Substantia nigra (tissue), 51 donors: ENCODE measurements at places on chromosomes 1 and 21.

- no peak for DNase-seq
Observed at GRCh38 chr1:157477419-157477818, 74.9 kb downstream of the FCRL5 start.

- peak; percentile 81 for DNase-seq
Observed at GRCh38 chr1:58768971-58769808, 14.7 kb downstream of the JUN start.

DNA sequence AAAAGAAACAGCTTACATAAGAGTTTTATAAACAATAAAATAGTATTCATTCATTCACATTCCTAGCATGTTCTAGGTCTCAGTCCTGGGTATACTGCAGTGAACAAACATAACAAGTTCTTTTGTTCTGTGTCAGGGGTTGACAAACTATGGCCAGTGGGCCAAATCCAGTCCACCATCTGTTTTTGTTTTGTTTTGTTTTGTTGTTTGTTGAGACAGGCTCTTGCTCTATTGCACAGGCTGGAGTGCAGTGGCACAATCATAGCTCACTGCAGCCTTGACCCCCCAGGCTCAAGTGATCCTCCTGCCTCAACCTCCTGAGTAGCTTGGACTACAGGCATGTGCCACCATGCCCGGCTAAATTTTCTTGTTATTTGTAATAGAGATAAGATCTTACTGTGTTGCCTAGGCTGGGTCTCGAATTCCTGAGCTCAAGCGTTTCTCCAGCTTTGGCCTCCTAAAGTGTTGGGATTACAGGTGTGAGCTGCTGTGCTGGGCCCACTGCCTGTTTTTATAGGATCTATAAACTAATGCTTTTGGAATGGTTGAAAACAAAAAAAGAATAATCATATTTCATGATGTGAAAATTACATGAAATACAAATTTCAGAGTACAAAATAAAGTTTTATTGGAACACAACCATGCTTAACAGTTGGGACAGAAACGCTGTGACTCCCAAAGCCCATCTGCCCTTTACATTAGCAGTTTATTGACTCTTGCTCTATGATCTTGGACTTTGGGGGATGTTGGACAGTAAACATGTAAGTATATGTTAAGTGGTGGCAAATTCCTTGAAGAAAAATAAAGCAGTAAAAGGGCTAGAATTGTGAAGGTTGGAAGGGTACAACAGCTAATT is 17.9 kb downstream of the CAPZA1 start:
- peak; percentile 14 for DNase-seq

DNA sequence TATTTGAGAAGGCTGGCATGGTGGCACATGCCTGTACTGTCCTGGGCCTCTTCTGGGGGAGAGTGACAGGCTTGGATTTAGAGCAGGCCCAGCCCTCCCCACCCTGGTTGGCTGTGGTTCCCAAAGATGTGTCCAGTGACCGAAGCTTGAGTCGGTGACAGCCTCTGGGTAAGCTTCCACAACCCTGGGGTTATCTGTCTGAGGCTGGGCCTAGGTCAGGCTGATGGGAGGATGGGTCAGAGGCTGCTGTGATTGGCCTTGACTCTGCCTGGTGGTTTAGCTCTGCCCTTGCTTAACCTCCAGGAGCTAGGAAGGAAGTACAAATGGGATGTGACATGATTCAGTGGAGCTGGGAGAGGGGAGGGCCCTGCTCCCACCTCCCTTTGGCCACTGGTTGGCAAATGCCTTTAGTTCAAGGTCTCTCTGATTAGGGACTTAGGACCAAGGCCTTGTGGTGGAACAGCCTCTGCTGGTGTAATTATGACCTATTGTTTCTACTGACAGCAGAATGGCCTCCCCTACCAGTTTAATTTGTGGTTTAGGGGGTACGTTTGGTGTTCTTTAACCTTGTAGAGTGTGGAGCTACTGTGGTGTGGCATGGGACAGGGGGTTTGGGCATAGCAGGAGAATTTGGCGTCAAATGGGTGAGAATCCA is 16.6 kb downstream of the NUDC start:
- no peak for DNase-seq

- no peak for DNase-seq
Observed at GRCh38 chr21:42607102-42607501, 46.3 kb upstream of the PDE9A start.

- no peak for DNase-seq
Observed at GRCh38 chr21:43937891-43938309, 72.9 kb downstream of the AGPAT3 start.

DNA sequence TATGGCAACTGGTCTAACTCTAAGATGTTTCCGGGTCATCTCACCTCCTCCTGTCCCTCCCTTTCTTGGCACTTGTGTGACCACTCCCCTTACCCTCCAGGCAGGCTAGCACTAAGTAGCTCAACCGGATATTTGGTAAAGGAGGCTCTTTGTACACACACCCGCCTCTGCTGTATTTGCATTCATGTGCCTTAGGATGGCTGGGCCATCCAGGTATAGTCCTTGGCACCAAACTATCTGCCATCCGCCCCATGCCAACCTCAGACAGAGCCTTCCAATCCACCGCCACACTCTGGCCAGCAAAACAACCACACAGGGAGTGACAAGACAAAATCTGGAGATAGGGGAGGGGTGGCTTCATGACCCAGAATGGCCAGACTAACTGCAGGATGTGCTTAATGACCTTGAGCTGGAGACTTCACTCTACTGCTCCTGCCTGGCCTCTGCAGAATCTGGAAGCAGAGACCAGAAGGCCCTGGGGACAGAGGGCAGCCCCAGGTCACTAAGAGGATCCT is 59.5 kb downstream of the CDK18 start:
- no peak for DNase-seq

DNA sequence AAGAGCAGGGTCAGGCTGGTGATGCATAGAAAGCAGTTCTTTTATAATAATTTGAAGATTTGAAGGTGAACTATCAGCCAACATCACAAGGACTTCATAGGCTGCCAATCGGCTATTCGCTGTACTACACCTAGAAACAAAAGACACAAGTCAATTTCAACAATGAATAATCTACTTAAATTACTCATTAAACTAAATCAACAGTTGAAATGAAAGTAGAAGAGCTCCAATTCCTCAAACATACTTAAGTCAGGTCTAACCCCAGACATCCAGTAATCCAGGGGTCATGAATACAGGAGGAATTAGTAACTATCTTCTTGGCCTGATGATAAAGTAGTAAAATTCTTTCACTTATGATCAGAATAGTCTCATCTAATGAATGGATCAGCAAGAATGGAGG is 64.5 kb downstream of the PCSK9 start:
- DNase-seq = no peak

DNA sequence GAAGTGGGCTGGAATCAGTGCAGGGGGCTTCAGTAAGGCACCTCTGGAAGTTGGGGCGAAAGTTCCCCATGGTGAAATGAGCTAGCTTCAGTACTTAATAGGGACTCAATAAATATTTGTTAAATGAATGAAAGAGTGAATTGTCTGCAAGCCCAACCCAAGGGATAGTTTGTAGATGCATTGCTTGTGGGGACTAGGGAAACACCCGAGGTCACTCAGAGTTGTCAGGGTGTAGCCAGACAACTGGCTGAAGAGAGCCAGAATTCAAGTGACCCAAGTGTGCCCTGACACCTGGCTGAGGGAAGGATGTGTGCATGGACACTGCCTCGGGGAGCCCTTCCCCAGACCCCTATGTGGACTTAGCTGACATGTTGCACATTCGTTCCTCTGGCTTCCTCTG is 1.3 kb upstream of the SLC26A9 start:
- DNase-seq = no peak

DNA sequence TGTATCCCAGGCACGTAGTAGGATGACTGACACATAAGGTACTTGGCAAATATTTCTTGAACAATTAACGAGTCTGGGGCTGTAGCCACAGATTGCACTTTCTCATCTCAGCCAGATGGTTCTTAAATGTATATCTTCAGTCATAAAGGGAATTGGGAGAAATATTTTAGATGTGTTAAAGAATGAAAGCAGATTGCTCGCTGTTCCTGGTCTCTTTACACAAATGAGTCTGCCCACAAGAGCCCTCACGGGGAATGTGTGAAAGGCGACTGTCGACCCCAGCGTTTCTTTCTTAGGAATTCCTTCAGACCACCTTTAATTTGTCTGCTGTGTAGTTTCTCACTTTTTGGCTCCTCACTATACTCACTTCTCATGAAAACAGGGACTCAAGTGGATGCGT is 725 bp downstream of the MT1HL1 start:
- no peak for DNase-seq

GRCh38 chr1:110788673-110789072 is 84.3 kb upstream of the CD53 start:
- DNase-seq = no peak

- DNase-seq = no peak
Observed at GRCh38 chr1:38097284-38097898, 50.8 kb upstream of the POU3F1 start.

GRCh38 chr1:58714544-58714943 is 14.7 kb upstream of the MYSM1 start:
- DNase-seq = no peak

DNA sequence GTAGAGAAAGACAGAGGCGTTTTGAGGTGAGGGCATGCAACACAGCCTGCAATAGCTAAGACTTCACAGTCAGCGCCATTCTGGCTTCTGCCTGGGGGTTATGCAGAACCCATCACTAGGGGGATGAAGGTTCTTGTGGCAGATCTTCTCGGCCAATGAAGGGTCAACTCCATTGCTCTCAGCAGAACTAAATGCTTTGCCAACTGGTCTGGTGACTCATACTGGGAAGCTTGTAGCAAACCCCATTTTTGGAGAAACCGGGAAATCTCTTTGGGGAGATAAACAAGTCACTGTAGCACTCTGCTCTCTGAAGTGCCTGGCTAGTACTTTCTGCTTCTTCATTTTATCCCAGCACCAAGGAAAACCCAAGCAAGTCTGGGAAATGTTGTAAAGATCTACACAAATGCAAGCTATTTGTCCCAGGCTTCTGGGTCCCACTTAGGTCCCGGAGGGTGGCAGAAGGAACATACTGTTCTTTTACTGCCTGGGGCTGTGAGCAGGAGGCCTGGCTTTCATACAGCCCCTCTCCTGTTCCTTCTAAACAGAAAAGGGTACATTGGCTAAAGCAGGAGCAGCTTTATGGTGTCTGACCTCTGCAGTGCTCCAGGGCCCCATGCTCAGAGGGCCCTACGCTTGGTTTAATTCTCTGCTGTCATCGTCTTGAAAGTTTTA is 28.8 kb downstream of the SHISA4 start:
- DNase-seq = no peak

DNA sequence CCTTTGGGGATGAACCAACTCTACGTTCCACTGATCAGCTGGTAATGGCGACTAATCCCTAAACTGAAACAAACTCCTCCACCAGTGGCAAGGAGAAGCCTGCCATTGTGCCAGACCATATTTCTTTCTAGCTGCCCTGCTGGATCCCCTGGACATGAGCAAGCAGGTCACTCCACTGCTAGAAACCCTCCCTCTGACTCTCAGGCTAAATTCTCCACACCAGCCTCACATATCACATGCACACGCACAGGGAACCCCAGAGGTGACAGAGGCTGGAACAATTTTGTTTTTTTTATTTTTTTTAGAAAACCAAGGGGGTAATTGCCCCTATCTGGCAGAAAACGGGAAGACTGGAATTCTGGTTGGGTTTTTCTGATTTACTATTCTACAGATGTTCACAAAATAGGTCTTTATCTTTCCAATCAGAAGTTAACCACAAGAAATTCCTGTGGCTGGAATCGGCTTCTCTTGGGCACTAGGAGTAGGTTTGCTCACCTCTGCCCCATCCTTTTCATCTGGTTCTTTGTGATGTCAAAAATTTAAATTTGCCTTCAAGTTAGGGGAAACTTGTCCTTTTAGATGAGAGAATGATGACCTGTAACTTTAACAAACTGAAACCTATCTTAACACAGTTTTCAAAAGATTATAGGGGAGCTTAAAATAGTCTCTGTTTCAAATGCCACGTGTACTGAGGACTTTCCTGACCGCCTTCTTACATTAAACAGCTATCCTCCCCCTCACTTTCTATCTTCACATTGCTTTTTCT is 258.1 kb downstream of the SDCCAG8 start:
- DNase-seq = no peak

GRCh38 chr1:231419147-231419546 is 2.9 kb downstream of the EGLN1 start:
- no peak for DNase-seq

DNA sequence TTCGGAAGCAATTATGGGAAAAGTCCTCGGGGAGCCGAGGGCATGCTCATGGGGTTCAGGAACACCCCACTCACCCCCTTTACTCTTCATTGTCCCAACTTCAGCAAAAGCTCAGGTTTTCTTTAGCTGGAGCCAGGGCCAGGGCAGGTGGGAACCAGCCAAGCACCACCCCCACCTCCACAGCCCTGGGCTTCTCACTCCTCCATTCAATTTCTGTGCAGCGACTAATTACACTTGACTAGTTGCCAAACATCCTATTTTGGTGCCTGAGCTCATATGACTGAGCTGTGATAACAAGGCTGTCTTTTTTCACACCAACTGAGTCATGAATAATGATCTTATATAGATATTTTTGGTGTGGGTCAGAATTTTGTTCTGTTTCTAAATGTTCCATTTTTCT is 257.2 kb upstream of the AJAP1 start:
- DNase-seq = peak; percentile 11
